ENCODE measurements at places on chromosomes 5 and 9.

DNA sequence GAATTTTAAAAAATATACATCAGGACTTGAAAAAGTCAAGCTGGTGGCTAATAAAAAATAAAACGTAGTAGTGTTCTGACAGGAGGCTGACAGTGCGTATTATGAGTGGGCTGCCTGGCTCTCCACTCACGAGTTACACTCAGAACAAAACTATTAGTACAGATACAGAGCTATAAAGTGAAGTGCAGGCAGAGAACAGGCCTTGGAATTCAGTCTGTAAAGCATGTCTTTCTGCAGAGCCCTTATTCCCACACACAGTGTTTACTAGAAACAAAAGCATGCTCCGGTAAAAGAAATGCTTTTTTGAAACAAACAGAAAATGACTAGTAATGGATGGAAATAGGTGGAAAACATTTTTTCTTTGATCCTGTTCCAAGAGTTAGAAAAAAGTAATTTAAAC lies 334.7 kb downstream of the DIRAS2 start:
- no peak for DNase-seq

DNA sequence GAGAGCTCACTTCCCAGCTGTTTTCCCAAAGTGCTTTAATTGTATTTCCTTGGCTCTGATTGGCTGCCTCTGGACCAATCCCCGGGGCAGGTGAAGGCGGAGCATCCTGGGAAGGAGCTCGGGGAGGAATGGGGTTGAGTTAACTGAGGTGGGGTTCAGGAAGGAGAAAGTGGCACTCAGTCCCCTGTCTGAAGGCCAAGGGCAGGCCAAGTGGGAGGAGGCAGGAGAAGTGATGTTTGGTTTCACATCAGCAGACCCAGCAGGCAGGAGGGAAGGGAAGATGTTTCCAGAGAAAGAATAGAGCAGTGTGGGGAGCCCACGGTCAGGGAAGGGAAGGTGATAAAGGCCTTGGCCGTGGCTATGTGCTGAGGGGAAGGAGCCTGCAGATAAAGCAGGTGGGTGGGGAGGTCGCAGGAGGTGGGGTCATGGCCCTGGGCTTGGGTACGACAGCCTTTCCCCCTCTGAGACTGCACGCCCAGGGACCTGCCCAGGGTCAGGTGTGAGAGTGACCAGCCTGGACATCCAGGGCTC lies 3.1 kb downstream of the TSPAN17 start:
- DNase-seq: no peak

GRCh38 chr5:80255811-80256712 lies at the start of gene SERINC5:
Gene SERINC5 (minus strand): TSS chr5:80256048. CDS start chr5:80255922, 126 bp downstream.
- DNase-seq: peak; percentile 92

GRCh38 chr9:79651251-79651795 lies 79.6 kb downstream of the TLE4 start:
- no peak for DNase-seq

DNA sequence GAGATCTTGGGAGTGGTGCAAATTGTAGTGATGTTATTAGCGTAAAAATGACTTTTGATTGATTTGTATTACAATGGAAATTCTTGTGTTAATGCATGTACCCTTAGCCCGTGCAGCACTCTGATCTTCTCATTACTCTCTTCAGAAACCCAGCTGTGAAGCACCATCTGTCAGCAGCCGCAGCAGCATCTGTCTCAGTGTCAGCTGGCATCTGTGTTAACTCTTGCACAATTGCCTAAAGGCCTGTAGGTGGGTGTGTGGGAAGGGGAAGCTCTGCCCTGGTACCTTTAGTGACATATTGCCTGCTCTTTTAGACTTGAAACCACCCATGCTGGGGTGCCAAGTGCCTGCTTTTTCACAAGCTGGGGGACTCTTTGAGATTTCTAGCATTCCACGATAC lies 101.3 kb downstream of the FBXL7 start:
- no peak for DNase-seq

DNA sequence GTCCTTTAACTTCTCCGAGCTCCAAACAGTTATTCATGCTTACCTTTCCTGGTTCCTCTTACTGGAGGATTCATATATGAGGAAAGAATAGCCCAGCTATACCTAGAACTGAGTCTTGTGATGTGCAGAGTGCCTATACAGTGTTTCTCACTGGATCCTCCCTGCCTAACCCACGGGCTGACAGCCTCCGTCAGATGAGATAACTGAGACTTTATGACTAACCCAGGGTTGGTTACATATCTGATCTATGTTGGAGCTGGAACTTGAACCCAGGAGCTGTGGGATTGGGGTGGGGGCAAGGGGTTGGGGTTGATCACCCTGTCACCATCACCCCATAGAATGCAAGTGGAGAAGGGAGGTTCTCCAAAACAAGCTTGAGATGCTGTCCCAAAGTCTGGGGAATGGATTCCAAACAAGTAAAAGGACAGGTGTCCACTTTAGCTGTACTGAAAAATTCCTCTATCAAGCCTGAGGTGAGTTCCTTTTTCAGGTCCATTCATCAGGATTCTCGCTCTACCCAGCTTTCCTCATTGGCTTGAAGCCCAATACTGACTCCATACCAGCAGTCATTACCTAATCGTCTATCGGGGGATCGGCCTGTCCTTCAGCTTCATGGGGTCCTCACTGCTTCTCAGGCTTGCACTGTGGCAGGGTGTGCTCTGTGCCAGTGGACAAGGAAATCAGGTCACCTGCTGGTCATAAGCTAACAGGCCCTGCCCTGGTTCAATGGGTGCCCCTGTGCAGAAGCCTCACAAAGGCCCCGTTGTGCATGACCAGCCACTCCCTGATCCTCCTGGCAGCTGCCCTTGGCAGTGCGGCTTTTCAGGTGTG lies 100.6 kb downstream of the ARHGAP26 start:
- no peak for DNase-seq

DNA sequence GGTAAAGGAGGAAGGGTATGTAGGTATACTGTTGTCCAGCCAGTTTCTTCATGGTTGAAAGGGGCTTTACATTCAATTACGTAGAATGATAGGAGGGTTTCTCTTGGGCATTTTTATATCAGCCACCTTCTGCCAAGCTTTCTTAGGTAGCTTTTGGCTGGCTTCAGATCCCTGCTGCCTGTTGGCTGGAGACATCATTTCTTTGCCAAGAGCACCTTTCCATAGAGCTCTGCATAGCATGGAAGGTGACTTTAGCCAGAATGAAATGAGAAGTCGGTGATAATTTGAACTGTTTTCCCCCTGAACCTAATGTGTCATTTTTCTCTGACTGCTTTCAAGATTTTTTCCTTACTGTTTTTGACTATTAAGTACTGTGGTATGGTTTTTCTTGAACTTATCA lies 26.9 kb downstream of the TMEFF1 start:
- no peak for DNase-seq

DNA sequence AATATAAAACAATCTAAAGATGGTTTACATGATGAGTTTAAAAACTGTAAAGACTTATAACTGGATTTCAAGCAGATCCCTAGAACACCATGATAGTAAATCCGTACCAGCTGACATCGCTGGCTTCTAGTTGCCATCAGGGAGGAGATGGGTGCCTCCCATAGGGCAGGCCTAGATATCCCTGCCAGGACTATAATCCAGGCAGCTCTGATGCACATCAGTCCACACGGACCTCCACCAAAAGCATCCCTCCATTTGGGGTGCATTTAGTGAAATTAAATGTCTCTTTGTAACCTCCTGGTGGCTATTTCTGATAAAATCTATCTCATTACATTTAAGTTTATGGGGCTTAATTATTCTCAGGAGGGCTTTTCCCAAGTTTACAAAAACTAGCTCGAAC lies 45.8 kb downstream of the RETREG1 start:
- no peak for DNase-seq

DNA sequence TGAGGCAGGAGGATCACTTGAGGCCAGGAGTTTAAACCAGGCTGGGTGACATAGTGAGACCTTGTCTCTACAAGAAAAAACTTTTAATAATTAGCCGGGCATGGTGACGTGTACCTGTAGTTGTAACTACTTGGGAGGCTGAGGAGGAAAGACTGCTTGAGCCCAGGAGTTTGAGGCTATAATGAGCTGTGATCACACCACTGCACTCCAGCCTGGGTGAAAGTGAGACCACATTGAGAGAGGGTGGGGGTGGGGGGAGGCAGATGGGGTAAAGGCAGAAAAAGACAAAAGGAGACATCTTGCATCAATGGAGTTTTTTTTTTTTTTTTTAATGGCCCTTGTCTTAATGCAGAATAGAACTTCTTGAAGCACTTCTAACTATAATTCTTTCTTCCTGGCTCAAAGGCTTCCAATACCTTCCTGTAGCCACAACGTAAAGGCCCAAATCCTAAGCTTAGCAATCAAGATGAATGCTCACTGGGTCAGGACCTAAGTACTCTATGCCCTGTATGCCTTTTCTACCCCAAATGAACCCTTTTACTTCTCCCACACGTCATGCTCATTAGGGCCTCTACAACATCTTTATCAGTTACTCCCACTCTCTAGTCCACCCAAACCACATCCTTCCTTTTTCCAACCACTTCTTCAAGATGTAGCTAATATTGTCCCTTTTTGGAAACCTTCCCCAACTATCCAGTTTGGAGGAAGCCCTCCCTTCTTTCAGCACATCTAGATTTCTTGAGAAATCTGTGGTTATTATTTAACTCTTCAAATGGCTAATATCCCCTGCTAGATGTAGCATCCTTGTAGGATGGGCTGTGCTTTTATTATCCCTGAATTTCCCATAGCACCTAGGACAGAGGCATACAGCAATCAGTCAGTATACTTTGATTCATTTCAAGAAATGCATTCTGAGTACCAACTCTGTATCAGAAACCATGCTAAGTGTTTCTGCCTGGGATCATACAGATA lies 40.8 kb downstream of the CSF2 start:
- DNase-seq: no peak

GRCh38 chr5:98770209-98770910 lies 3.1 kb upstream of the RGMB start:
- DNase-seq: peak; percentile 20

- DNase-seq: no peak
These were observed 144.2 kb downstream of the ZCCHC7 start for GRCh38 chr9:37264539-37264938.

- no peak for DNase-seq
These were observed 60.4 kb downstream of the PSAT1 start for GRCh38 chr9:78357165-78357873.

DNA sequence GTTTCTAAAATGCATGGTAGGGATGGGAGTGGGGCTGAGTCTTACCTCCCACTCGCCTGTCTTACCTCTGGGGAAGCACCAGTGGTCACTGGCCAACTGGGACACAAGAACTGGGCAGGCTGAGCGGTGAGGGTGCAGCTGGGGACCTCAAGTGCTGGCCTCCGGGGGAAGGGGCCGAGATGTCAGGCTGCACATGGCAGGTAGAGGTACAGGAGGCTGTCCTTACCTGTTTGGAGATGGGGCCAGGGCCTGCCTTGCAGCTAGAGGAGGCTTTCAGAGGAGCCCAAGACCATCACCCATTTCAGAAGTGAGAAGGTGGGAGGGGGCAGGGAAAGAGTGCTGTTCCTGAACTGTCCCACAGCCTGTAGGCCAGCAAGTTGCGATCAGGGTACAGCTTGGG lies 14.2 kb downstream of the PSAT1 start:
- no peak for DNase-seq

DNA sequence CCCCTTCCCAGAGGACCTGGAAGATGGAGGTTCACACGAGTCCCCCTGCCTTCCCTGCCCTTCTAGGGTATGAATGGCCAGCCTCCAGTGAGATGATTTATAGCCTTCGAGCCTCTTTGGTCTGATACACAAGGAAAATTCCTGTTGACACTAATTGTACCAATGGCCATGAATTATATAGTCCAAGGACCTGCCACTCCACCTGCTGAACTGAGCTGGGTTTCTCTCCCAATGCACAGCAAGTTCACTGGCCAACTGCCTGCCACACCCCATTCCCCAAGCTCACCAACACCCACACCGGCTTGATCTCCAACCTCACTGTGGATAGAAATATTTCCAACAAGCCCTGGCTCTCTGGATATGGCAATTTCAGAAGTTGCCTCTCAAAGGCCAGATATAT lies 9.3 kb upstream of the ADRA1B start:
- DNase-seq: no peak

GRCh38 chr5:144042156-144042555 lies 128.3 kb downstream of the YIPF5 start:
- DNase-seq: no peak

GRCh38 chr5:100299261-100299660 lies 235.9 kb upstream of the FAM174A start:
- no peak for DNase-seq

DNA sequence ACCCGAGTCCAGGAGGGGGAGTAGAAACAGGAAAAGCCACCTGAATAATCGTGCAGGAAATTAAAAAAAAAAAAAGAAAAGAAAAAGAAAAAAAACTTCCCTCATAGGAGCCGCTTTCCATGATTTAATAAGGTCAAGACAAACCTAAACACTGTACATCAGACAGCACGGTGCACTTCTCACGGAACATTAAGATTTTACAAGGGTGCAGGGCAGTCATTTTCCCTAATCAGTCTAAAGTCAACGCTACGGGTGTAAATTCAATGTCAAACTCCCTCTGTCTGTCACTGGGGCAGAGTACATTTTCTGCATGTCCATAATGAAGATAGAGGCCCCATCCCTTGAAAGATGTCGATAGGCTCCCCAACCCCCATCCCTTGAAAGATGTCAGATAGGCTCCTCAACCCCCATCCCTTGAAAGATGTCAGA lies 139.7 kb downstream of the TSSK1B start:
- DNase-seq: peak; percentile 11
